Esophagus mucosa (tissue), 1 donor: ENCODE measurements at places on chromosomes 7 and 10. TPM values are rescaled to one million over a fixed set of nuclear protein-coding genes. Genes with fewer than 3 reads are reported as not detected.

GRCh38 chr10:131578472-131578970, 267.0 kb upstream of the TCERG1L start:
- ATAC-seq, result no peak

MEST gene
- 9.5 TPM for total RNA-seq

- ATAC-seq, result no peak
Observed at GRCh38 chr7:154881026-154881425, 121.9 kb downstream of the PAXIP1 start.

GRCh38 chr7:131431289-131431688, 103.6 kb downstream of the MKLN1 start:
- ATAC-seq, result peak; percentile 87

- ATAC-seq, result no peak
Observed at GRCh38 chr7:149081914-149082313, 8.6 kb downstream of the ZNF786 start.

WNT8B gene
- total RNA-seq, result not detected
